ENCODE measurements at places on chromosomes 13 and 19.

- DNase-seq, result no peak
Observed at GRCh38 chr19:15393963-15394362, 14.4 kb upstream of the AKAP8 start.

DNA sequence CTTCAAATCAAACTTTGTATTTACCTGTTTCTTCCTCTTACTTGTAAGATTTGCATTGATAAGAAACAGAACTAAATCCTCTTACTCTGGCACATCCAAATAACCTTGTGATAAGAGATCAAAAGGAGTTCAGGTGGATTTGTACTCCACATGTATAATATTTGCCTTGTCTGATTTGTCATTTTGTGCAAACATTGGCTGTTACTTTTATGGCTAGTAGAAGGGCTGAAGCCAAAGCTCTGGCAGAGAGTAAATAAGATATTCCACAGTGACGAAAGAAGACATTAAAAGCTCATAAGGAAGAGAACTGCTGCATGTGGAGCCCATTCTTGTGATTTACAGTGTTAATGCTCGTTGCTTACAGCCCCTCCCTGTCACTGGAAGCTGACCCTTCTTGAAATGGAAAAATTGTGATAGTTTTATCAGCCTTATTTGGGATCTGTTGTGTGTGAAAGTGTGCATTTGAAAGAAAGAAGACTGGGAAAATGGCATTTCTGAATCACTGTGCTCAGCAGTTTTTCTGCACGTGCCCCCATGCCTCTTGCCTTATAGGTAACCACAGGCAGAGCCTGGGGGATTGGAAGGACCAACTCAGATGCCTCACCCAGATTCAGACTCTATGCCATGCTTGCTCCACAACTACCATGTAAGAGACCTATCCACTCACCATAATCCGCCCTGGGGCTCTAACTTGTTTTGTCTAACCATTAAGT is 68.2 kb downstream of the OXGR1 start:
- DNase-seq, result no peak

- DNase-seq, result peak; percentile 20
Observed at GRCh38 chr13:19836472-19836871, 27.0 kb downstream of the ZMYM5 start.

- DNase-seq, result no peak
Observed at GRCh38 chr19:8194528-8195267, 14.5 kb upstream of the CERS4 start.

- DNase-seq, result peak; percentile 33
Observed at GRCh38 chr19:3095441-3096191, 1.5 kb downstream of the GNA11 start.

DNA sequence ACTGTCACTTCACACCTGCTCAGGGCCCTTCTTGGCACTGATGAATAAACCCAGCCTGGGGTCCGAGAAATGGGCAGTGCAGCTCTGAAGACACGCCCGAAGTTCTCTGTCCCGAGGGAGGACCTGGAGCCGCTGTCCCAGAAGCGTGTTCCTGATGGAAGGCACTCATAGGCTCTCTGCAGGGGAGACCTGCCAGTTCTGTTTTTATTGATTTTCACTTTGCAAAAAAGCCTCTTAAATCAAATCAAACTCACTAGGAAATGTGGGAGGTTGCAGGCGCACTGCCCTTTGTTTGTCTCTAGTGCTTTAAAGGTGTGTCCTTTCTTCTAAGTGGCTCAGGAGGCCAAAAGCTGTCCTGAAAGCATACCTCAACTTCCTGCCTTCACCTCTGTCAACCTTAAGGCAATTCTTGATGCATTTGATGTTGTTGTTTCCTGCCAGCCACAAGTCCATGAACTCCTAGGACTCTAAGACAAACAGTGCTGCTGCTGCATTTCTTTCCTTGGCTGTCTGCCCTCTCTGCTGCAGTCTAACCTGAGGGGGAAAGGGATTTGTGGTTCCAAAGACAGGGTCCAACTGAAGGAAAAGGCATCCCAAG is 663.2 kb downstream of the UQCRFS1 start:
- DNase-seq, result no peak
